ENCODE measurements at places on chromosomes 12 and 14.

- DNase-seq = no peak
These were observed 50.6 kb downstream of the RFX4 start for GRCh38 chr12:106633451-106633823.

GRCh38 chr14:70008284-70009262 is 129.4 kb downstream of the SMOC1 start:
- DNase-seq = no peak

DNA sequence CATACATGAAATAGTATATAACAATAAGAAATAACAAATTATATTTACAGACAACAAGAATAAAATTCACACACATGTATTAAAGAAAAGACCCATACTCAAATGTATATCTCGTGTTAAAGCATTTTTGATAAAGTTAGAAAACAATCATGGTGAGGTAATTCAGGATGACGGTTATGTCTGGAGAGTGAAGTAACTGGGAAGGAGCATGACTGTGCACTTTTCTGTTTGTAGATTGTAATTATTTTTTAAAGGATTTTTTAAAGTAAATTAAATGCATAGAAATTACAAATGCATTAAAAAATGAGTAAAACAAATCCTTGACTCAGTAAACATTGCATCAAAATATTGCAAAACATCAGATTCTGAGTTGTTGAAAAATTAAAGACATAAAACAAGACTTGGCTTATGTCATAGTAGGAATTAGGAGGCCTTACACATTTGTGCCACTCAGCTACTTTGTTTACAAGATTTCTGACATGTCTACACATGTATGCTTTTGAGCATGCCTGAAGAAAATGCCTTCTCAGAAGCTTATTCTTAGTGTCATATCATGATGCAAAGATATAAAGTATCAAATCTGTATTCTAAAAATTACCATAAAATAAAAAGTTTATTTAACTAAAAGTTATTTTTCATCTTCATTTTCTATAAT is 1325.1 kb downstream of the SLC16A7 start:
- DNase-seq = no peak

DNA sequence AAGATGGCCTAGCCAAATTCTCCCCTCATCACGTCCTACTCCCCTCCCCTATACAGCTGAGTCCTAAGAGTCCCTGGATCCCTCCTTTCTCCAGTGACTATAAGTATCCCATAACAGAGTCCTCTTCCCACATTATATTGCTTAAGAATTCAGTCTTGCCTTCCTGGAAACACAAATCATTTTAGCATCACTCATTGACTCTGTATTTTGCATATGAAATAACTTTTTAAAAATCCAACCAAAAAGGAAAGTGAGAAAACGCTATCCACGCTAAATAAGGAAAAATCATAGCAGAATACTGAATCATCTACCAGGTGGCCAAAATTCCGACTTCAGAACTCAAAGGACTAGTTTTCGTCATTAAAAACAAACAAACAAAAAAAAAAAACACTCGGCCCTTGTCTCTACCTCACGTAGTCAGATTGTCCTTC is 130.2 kb downstream of the GCH1 start:
- no peak for DNase-seq

DNA sequence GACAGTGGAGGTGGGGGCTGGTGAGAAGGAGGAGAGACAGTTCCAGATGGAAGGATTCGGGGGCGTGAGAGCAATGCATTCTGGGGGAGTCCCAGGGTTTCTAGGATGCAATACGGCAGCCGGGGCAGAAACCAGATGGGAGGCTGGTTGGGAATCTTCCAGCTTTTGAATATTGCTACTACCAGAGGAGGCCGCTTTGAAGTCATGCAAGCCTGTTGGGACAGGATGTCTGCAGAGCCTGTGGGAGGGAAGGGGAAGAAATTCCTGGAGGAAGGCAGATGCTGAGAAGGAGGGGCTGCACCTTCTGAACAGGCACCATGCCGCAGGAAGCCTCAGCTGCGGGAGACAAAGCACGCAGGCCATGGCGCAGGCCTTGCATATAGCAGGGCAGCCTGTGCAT is 105.4 kb downstream of the APAF1 start:
- DNase-seq = no peak

DNA sequence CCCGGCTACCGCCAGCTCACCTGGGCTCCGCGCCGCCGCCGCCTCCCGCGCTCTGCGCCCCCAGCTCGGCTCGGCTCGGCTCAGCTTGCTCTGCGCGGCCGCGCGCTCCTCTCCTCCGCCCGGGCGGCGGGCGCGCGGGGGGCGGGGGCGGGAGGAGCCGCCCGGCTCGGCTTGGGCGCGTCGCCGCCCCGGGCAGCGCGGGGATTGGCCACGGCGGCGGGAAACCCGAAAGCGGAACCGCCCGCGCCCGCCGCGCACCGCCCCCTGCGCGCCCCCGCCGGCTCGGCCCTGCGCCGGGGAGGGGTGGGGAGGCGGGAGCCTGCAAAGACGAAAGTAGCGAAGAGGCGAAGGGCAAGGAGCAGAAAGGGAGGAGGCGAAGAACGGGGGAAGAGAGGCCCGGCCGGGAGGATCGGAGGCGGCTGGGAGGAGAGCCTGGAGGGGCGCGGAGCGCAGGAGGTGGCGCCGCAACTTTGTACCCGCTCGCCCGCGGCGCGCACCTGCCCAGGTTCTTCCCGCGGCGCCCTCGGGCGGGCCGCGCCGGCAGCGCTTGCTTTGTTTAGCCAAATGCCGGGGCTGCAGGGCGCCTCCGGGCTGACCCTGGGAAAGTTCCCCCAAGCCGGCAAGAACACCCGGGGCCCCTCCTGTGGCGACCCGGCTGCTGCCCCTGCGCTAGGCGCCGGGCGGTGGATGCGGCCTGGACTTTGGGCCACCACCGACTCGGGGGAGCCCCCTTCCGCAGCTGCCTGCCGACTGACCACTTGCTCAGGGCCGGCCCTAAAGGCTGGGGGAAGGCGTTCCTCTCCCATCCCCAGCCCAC is at the start of gene CAMKK2:
Gene CAMKK2 (minus strand): TSS at position 92 of the 817 bp plus-strand sequence. CDS start 22,183 bp downstream, outside the sequence.
- DNase-seq = peak; percentile 95

DNA sequence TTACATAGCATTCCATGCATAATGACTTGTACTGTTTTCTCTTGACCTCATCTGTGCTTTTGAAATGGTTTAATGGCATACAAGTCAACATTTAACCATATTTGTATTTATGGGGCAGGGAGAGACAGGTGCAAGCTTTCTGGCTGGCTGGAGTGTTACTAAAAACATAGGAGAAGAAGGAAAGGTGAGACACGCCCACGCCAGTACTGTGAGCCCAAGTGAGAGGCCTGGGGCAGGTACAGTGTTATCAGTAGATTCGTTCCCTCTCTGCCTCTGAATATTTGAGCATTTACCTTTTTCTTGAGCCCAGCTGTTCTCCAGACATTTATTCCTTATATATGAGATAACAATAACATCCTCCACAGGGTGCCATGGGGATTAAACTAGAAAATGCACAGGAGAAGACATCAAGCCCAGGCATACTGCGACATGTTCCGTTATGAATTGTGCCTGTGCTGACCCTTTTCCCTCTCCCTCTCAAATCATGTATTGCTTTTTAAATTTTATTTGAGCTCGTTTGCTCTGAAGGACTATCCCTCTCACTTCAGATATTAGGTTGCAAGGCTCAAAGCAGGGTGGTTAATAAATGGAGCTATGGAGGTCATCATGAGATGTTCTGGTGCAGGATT is 34.6 kb upstream of the TUBA1C start:
- no peak for DNase-seq

GRCh38 chr12:54053751-54054741 is at the start of gene HOXC4:
Gene HOXC4, plus strand, starts transcription at chr12:54053835. Its CDS starts 88 bp downstream, at chr12:54053923.
- DNase-seq = peak; percentile 88

DNA sequence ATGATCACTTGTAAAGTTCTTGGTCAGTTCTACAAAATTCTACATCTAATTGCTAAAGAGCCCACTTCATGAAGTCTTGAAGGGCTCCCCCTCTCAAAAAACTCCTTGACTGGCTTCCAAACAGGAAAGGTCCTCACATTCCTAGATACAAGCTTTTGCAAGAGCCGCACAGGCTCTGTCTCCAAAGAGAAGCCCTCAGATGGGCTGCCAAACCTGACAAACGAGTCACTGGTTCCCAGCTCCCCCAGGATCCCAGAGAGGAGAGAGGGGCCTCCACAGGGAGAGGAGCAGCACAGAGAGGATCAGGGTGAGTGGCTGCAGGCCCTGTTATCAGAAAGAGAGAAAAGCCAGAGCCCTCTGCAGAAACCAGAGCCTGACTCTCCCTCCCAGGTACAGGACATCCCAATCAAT is 5.8 kb downstream of the NID2 start:
- no peak for DNase-seq

GRCh38 chr12:48028541-48029431 is 24.5 kb upstream of the COL2A1 start:
- DNase-seq = no peak

DNA sequence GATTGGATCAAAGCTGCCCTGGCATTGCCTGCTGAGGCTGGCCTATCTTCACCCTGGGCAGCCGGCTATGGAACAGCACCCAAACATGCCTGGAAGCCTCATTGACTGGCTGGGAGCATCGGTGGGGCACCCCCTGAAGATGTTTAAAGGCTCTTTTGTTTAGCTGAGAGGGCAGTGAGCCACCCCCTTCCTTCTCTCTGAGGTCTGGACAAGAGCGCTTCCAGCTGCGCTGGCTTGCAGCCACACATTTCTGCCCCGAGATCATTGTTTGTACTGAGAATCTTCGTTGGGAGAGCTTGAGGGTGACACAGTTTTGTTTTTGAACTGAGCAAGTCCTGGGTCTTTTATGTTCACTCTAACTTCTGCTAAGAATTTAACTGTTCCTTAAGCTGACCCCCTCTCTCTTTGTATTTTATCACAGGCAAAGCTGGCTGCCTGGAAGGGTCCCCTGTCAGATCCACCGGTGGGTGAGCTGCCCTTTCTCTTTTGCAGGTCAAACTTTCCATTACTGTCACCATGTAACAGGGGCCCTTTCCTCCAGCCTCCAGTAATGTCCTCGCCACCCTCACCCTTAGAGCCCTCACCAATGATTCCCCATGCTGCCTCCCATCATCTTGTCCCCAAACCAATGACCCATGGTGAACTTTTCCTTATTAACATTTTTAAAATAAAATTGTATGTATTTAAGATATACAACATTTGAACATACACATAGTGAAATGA is 212.2 kb downstream of the KIF26A start:
- peak; percentile 62 for DNase-seq

- no peak for DNase-seq
These were observed 268.3 kb upstream of the PRKD1 start for GRCh38 chr14:30195941-30196340.

DNA sequence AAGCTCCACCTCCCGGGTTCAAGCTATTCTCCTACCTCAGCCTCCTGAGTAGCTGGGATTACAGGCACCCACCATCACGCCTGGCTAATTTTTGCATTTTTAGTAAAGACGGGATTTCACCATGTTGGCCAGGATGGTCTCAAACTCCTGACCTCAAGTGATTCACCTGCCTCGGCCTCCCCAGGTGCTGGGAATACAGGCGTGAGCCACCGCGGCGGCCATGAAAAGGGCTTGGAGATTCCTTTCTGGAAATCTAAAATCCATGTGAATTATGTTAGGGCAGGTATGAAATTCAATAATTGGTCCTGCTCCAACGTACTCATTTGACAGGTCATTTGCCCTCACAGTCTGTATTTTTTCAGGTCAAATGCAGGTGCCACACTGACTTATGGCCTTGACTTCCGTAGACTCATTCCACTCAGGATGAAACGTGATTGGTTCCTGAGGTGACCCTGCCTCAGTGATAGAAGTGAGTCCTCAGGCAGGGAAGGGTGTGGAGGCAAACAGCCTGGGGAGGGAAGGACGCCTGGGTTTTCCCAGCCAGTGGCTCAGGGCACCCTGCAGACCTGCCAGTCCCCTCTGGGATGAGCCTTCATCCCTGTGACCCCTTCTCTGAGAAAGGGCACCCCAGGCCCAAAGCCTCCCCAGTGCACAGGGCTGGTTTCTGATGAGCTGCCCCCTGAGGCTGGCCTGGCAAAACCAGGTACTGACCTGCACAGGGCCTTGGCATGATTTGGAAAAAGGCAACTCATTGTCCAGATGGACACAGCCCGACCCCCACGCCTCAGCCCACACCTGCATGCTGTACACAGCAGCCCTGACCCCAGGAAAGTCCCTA is 48.7 kb downstream of the PSMA6 start:
- peak; percentile 88 for DNase-seq

DNA sequence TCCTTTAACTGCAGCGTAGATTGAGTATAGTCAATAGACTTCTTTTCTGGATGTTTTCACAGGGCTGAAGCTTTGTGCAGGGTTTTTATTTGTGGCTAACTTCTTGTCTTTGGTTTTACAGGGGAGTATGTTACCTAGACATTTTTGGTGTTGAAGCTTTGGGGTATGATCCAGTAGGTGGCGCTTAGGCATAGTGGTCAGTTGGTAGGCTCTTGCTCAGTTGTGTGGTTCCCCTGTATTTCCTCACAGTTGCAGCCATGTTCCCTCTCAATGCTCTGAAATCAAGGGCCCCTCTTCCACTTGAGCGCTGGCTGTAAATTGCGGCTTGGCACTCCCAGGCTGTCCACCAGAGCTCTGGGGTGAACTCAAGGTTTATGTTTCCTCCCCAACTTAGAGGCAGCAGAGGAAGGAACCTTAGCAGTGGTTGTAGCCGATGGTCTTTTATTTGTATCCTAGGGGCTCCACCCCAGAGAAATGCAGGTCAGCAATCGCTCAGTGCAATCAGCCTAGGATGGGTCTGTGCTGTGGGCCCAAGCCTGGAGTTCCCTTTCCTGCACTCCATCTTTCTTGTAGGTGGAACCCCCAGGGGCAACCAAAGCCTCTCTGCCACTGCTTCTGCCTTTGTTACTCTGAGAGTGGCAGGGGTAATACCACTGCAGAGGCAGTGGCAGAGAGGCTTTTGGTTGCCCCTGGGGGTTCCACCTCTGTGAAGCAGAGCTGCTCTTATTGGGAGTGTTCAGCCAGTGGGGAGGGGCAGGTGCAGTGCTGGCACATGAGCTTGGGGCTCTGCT is 55.1 kb downstream of the CMAS start:
- no peak for DNase-seq

- no peak for DNase-seq
These were observed 82.6 kb downstream of the SCARB1 start for GRCh38 chr12:124780752-124781685.

DNA sequence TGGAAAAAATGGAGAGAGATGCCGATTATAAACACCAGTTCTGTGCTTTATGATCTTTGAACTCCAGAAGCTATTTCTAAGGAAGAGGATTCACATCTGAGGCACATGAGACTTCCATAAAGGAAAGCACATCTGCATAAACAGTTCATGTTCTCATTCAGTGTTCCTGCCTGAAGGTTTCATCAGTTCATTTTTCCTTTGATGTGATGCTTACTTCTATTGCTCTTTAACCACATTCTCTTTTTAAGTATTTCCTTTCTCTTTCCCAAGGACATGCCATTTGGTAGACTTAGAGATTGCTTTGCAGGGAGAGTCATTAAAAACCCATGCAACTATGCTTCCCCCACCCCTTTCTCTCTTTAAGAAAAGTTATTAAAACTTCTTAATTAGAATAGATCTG is 387.0 kb upstream of the FLRT2 start:
- no peak for DNase-seq

GRCh38 chr12:30564394-30564793 is 131.3 kb downstream of the IPO8 start:
- no peak for DNase-seq

GRCh38 chr14:75484711-75485429 is 37.4 kb upstream of the BATF start:
- no peak for DNase-seq
